Activated T-helper 17 cell treated with anti-CD3 and anti-CD28 coated beads, Interleukin-2, amount 50 U/mL, for 72 hours (primary cell): ENCODE measurements at places on chromosomes 12 and 14. TPM values are rescaled to one million over a fixed set of nuclear protein-coding genes. Genes with fewer than 3 reads are reported as not detected.

Gene HOXC10
- total RNA-seq, result not detected

Gene KCNMB4
- total RNA-seq, result 1.2 TPM

Gene RTL1
- not detected for total RNA-seq

Gene DLGAP5
- 93.8 TPM for total RNA-seq

Gene NDRG2
- total RNA-seq, result 4.1 TPM

Gene CDCA4
- total RNA-seq, result 58.6 TPM

Gene TMEM30B
- 1.0 TPM for total RNA-seq
